Activated B cell treated with CpG ODN at 0.5 μM for 24 hours (primary cell): ENCODE measurements at places on chromosomes 7 and 10. TPM values are rescaled to one million over a fixed set of nuclear protein-coding genes. Genes with fewer than 3 reads are reported as not detected.

Gene ZNF488
- total RNA-seq, result not detected in 2 replicates

- H3K4me3 ChIP-seq, result no peak overlapping the region
- no peaks in the 10 kb centered on the region for H3K4me1 ChIP-seq
- H3K36me3 ChIP-seq, result no peaks in the 10 kb centered on the region
- no peak overlapping the region for H3K27ac ChIP-seq
- DNase-seq, result no peak
- no peaks in the 10 kb centered on the region for H3K27me3 ChIP-seq
Measured at GRCh38 chr10:13311177-13311575, 11.3 kb upstream of the PHYH start.

DNA sequence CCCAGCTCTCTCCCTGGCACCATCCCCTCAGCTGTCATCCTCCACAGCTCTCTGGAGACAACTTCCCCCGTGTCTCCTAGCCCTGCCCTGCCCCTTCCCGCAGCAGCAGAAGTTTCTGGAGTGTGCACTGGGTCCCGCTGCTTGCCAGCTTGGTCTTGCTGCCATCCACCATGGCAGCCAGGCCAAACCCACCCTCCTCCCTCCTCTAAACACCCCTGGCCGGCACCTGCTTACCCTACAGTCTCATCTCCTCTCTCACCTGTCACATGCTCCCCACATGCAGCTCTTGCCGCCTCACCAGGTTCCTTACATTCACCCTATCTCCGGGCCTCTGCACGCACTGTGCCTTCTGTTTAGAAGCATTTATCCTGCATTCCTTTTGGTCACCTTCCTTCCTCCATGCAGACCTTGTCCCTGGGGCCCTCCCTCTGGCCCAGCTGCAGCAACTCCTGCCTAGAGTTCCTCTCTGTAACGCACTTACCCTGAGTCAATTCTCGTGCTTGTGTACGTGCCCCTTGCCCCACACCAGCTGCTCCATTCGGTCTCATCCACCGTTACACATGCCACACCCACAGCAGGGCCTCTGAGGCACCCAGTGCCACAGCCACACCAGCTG is 93.9 kb upstream of the RET start:
- no peaks in the 10 kb centered on the region for H3K36me3 ChIP-seq
- no peaks in the 10 kb centered on the region for H3K4me1 ChIP-seq

Gene SH2B2
- 28.2 and 32.1 TPM in 2 replicates for total RNA-seq

Gene OR6V1
- total RNA-seq, result not detected in 2 replicates

- no peak overlapping the region for H3K27ac ChIP-seq
- H3K4me3 ChIP-seq, result no peak overlapping the region
- H3K36me3 ChIP-seq, result no peaks in the 10 kb centered on the region
- H3K4me1 ChIP-seq, result peaks cover 13% of the 10 kb centered on the region
Measured at GRCh38 chr10:98365406-98366061, 49.4 kb downstream of the PYROXD2 start.

- DNase-seq, result no peak
- no peaks in the 10 kb centered on the region for H3K27me3 ChIP-seq
- no peaks in the 10 kb centered on the region for H3K4me1 ChIP-seq
- no peak overlapping the region for H3K4me3 ChIP-seq
- peaks cover 39% of the 10 kb centered on the region for H3K36me3 ChIP-seq
Measured at GRCh38 chr7:4766666-4767519, 8.5 kb upstream of the AP5Z1 start.

Gene AP5Z1
- total RNA-seq, result 98.3 and 111 TPM in 2 replicates

Gene TET1
- total RNA-seq, result 0.54 and 0.69 TPM in 2 replicates

- no peak for DNase-seq
- no peak overlapping the region for H3K27ac ChIP-seq
- no peaks in the 10 kb centered on the region for H3K27me3 ChIP-seq
- no peaks in the 10 kb centered on the region for H3K4me1 ChIP-seq
- H3K4me3 ChIP-seq, result no peak overlapping the region
Measured at GRCh38 chr10:128109707-128110106, 16.5 kb downstream of the MKI67 start.

DNA sequence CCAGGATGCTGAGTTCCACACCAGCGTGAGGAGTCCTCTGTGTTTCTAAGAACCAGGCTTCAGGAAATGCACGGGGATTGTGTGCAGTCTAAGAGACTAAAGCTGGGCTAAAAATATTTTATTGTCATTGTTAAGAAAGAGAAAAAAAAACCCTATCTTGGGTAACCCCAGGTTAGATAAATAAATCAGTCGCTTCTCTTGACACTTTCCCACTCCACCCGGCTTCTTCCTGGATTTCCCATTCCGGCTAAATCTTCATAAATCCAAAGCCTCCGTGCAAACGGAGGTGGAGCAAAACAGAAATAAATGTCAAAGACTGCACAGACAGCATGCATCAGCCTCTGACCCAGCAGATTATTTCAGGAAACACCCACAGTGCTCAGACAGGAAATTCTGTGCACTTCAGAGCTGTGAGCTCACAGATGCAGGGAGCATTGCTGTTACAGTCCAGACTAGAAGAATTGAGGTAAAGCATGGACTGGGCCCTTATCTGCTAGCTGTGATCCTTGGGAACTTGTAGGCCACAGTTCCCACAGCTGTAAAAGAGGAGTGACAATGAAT is 44.8 kb upstream of the GRID1 start:
- H3K36me3 ChIP-seq, result no peaks in the 10 kb centered on the region
- H3K4me3 ChIP-seq, result peak overlapping the region; percentile 62
- peak overlapping the region; percentile 83 for H3K27ac ChIP-seq
- H3K27me3 ChIP-seq, result no peaks in the 10 kb centered on the region
- no peak for DNase-seq
- peaks cover 50% of the 10 kb centered on the region for H3K4me1 ChIP-seq

Gene PITRM1
- total RNA-seq, result 59.6 and 60.7 TPM in 2 replicates

DNA sequence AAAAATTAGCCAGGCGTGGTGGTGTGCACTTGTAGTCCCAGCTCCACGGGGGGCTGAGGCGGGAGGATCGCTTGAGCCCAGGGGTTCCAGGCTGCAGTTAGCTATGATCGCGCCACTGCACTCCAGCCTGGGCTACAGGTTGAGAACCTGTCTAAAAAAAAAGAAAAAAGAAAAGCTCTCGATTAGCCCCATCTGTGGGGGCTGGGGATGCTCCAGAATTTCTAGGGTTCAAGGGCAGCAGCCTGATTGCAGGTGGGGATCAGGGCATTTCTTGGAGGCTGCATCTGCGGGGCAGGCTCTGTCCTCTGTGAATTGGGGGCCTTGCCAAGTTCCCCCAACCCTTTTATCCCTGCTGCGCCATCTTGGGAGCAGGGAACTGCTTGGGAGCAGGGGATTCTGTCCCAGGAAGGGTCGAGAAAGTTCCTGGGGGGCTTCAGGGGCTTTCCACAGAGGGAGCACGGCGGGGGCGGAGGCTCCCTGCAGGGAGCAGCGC is 651 bp upstream of the ARPC1A start:
- no peak for DNase-seq
- H3K27ac ChIP-seq, result peak overlapping the region; percentile 89
- H3K27me3 ChIP-seq, result no peaks in the 10 kb centered on the region

DNA sequence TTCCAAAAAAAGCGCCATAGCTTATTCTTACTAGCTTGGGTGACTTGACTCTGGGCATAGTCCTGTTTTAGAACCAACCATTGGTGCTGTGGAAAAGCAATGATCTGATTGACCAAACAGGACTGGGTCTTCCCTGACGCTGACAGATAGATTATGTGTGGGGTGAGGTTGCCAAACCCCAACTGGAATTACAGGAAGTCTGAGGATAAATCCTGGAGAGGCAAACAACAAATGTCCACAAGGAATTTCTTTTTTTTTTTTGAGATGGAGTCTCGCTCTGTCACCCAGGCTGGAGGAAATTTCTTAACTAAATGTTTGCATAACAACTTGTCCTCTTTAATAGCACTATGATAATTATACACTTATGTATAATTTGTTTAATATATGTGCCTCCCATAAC is 19.2 kb downstream of the GCC1 start:
- H3K4me1 ChIP-seq, result no peaks in the 10 kb centered on the region
- H3K36me3 ChIP-seq, result no peaks in the 10 kb centered on the region
- H3K4me3 ChIP-seq, result no peak overlapping the region
- no peak for DNase-seq
- H3K27ac ChIP-seq, result no peak overlapping the region
- no peaks in the 10 kb centered on the region for H3K27me3 ChIP-seq
